ENCODE measurements at places on chromosomes 6 and 20. TPM values are rescaled to one million over a fixed set of nuclear protein-coding genes. Genes with fewer than 3 reads are reported as not detected.

GRCh38 chr6:24537082-24537699 lies 42.4 kb downstream of the ALDH5A1 start:
- DNase-seq: no peak
- no peaks in the 10 kb centered on the region for H3K36me3 ChIP-seq
- no peaks in the 10 kb centered on the region for H3K4me1 ChIP-seq
- H3K27me3 ChIP-seq: no peaks in the 10 kb centered on the region
- H3K4me3 ChIP-seq: no peak overlapping the region
- no peak overlapping the region for H3K27ac ChIP-seq

DNA sequence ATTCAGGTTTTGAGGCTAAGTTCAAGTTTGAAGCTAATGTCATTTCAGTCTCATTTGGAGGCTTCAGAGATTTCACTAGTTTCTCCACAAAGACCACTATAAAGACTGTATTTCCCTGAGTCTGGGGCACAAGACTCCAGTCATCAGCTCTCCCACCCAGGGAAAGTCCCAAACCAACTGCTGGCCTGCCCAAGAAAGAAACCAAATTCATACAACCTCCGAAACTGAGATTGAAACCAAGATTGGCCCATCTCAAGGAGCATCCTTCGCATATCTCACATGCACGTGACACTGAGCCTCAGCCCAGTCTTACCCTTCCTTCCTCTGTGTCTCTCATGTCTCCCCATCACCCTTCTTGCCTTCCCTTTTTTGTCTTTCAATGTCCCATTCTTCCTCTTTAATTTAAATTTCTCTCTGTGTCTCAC lies 3.5 kb upstream of the LTA start:
- DNase-seq: no peak
- peaks cover 26% of the 10 kb centered on the region for H3K27me3 ChIP-seq
- H3K4me3 ChIP-seq: no peak overlapping the region

DNA sequence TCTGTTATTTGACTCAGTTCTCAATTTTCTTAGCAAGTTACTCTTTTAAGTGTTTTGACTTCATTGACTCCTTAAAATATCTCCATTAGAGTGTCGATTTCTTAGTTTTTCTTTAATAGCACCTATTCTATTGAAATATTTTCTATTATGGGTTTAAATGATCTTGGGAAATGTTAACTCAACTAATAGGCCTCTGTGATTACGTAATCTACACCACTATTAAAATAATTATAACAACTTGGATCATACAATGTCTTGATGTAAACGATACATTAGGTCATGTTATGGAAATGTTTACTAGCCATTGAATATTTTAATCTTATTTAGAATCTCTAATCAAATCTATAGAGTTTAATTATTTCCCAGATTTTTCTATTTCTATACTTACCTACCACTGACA lies 550.0 kb downstream of the EYS start:
- no peaks in the 10 kb centered on the region for H3K4me1 ChIP-seq
- H3K4me3 ChIP-seq: no peak overlapping the region
- no peaks in the 10 kb centered on the region for H3K27me3 ChIP-seq
- DNase-seq: no peak
- no peak overlapping the region for H3K27ac ChIP-seq

GRCh38 chr20:51460569-51461265 lies 81.8 kb downstream of the NFATC2 start:
- peaks cover 19% of the 10 kb centered on the region for H3K4me1 ChIP-seq
- no peak for DNase-seq
- no peaks in the 10 kb centered on the region for H3K36me3 ChIP-seq
- no peaks in the 10 kb centered on the region for H3K27me3 ChIP-seq

DNA sequence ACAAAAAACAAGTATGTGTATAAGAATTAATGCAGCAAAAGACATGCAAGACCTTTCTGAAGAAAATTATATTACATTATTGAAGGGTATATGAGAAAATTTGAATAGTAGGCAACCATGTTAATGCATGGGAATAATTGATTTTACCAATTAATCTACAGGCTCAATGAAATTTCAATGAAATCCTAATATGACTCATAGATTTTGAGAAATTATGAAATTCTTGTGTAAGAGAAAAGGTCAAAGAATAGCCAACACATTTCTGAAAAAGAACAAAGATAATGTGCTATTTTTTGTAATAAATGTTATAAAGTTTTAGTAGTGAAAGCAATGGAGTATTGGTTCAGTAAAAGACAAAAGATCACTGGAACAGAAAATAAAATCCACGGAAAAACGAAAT lies 18.4 kb downstream of the TSBP1 start:
- DNase-seq: no peak
- H3K36me3 ChIP-seq: no peaks in the 10 kb centered on the region
- H3K4me3 ChIP-seq: no peak overlapping the region
- no peaks in the 10 kb centered on the region for H3K27me3 ChIP-seq
- H3K27ac ChIP-seq: no peak overlapping the region

DNA sequence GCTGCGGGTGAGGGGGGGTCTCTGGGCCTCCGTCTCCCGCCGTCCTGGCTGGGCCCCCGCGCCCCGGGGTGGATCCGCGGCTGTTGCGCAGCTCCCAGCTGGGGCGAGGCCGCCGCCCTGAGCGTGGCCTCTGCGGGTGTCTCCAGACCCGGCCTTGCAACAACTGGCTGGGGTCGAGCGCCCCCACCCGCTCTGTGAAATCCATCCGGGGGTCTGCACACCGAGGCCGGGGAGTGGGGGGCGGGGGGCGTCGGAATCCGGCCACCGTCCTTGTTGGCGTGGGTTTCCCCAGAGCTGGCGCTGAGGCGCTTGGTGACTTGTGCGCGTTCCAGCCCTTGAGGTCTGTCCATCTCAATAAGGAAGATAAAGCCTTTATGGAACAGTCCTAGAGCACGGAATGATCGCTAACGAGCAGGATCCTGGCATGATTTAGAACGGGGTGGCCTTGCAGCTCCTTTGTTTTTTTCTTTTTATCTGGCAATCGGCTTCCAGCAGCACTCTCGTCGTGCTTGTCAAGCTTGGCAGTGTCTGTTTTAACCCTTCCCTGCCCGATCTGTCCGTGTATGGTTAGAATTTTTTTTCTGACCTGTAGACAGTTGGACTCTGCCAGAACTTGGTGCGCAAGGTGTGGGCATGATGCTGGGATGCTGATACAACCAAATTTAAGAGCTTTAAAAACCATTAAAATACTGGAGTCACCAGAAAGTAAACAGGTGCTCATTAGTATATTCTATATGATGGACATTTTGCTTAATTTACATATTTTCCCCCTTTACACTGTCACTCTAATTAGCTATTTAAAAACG lies 675 bp downstream of the DSTN start:
- peak overlapping the region; percentile 89 for H3K27ac ChIP-seq
- no peaks in the 10 kb centered on the region for H3K27me3 ChIP-seq
- peak overlapping the region; percentile 85 for H3K4me3 ChIP-seq
- H3K36me3 ChIP-seq: peaks cover 3% of the 10 kb centered on the region

DNA sequence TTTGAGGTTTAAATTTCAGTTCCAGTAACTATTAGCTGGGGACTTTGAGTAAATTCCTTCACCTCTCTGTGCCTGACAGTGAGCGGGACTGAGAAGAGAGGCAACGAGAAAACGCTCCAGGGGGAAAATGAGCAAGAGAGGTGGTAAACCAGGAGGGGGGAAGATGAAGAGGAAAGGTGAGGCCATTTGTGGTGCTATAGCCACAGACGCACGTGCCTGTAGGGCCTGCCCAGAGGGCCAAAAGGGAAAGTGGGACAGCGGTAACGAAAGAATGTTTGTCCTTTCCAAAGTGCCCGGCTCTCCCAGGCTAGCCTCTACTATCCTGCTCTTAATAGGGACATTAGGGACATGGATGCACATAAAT lies 99.2 kb downstream of the BMP7 start:
- H3K4me1 ChIP-seq: no peaks in the 10 kb centered on the region
- no peaks in the 10 kb centered on the region for H3K36me3 ChIP-seq
- no peak overlapping the region for H3K4me3 ChIP-seq
- no peak for DNase-seq
- no peak overlapping the region for H3K27ac ChIP-seq

DNA sequence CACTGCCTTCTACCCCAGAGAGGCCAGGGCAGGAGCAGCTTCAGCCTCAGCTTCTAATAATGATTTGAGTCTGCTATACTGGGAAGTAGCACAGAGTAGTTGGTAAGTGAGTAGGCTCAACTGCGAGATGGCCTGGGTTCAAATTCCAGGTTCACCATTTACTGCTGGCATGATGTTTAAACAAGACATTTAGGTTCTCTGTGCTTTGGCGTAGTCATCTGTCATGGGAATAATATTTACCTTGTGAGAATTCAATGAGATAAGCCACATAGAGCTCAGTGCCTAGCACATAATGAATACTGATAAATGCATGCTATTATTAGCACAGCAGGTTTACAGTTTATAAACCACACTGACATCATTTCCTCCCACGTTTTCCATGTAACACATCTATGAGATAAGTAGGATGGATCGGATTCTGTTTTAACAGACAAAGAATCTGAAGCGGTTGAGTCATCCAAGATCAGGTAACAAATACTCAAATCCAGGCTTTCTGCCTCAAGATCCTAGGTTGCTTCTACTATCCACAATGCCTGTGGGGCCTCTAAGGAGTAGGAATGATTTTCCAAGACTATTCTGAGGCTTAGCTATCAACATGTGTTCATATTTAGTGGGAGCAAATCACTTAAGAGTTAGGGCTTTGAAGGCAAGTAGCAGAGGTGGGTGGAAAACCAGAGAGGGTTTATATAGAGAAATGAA lies 72.9 kb upstream of the DTNBP1 start:
- H3K36me3 ChIP-seq: no peaks in the 10 kb centered on the region
- H3K27ac ChIP-seq: no peak overlapping the region
- DNase-seq: peak; percentile 90
- H3K4me3 ChIP-seq: no peak overlapping the region
- H3K4me1 ChIP-seq: peaks cover 2% of the 10 kb centered on the region
- peaks cover 8% of the 10 kb centered on the region for H3K27me3 ChIP-seq

DNA sequence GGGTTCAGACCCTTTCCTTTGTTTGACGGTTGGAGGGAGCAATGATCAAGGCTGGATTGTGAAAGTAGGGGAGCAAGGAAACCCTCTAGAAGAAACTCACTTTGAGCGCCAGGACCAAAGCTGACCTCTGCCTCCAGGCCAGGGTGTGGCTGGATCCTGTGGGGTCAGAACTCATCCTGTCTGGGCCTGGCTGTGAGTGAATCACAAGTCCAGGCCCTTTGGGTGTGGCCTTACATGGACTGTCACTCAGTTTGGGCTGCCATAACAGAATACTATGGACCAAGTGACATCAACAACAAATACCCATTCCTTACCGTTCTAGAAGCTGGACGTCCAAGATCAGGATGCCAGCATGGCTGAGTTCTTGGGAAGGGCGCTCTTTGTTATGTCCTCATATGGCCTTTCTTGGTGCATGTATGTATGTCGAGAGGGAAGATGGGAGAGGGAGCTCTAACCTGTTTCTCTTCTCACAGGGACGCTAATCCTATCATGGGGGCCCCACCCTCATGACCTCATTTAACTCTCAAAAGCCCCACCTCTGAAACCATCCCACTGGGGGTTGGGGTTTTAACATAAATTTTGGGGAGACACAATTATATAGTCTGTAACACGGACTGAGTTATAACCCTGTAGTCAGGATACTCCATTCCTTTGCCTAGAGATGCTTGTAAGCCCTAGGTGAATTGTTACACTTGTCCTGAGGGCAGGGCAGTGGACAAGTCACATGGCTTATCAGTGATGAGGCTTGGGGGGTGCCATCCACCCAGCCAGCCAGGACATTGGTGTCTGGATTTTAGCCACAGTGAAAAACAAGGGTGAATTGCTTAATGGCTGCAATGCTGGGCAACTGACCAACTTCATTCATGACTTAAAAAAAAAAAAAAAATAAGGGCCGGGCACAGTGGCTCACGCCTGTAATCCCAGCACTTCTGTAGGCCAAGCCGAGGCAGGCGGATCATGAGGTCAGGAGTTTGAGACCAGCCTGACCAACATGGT lies 80.0 kb downstream of the TRMT11 start:
- no peak overlapping the region for H3K4me3 ChIP-seq
- DNase-seq: no peak
- H3K27me3 ChIP-seq: no peaks in the 10 kb centered on the region
- no peak overlapping the region for H3K27ac ChIP-seq
- H3K36me3 ChIP-seq: no peaks in the 10 kb centered on the region

- no peak overlapping the region for H3K27ac ChIP-seq
- H3K4me3 ChIP-seq: no peak overlapping the region
- no peaks in the 10 kb centered on the region for H3K27me3 ChIP-seq
- no peaks in the 10 kb centered on the region for H3K4me1 ChIP-seq
- no peaks in the 10 kb centered on the region for H3K36me3 ChIP-seq
These were observed 13.9 kb upstream of the VAPB start for GRCh38 chr20:58374906-58375758.

DNA sequence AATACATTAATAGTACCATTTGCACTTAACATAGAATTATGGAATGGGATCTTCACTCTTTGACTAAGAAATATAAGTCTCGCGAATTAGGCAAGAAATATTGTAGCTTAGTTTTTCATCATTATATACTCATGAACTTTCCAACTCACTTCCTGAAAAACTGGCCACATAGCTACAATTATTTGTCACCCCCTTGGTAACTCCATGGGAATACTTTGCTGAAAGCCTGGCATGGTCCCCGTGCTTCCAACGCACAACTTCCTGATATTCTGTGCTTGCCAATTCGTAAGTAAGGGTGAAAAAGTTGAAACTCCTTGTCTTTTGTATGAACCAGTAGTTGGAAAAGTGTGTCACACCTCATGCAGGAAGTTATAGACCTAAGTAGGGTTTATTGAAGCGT lies 23.7 kb upstream of the HLA-DQA1 start:
- no peak overlapping the region for H3K4me3 ChIP-seq
- no peaks in the 10 kb centered on the region for H3K4me1 ChIP-seq
- no peak for DNase-seq
- no peaks in the 10 kb centered on the region for H3K36me3 ChIP-seq

DNA sequence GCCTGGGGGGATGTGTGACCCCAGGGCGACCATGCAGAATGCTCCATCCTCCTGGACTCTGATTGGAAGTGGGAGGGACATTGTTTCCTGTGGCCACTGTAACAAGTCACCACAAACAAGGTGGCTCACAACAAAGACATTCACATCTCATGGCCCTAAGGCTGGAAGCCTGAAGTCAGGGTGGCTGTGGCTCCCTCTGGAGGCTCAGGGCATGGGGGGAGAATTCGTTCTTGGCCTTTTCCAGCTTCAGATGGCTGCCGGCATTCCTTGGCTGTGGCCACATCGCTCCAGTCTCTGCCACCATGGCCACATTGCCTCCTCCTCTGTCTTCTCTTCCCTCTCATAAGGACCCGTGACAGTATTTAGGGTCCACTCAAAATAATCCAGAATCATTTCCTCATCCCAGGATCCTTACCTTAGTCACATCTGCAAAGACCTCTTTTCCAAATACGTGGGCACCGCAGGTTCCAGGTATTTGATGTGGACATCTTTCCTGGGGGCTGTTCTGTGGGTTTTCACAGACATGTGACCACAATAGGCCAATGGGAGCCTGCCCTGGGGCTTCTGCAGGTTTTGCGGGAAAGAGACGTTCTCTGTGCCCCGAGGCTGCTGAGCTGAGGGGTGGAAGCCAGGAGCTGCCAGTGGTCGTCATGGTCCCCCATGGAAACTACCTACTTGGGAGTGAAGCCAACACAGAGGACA lies 249.3 kb downstream of the PREX1 start:
- H3K4me3 ChIP-seq: no peak overlapping the region
- no peaks in the 10 kb centered on the region for H3K36me3 ChIP-seq
- no peak overlapping the region for H3K27ac ChIP-seq
- DNase-seq: no peak

GRCh38 chr6:33411632-33412005 lies 805 bp downstream of the PHF1 start:
- H3K27ac ChIP-seq: peak overlapping the region; percentile 83
- no peaks in the 10 kb centered on the region for H3K27me3 ChIP-seq
- H3K4me3 ChIP-seq: peak overlapping the region; percentile 92
- DNase-seq: no peak

The PTGIS gene
- 1.6 TPM for total RNA-seq

The ILRUN gene
- 32.2 TPM for total RNA-seq

The SIRPA gene
- 9.7 TPM for total RNA-seq

The NOX3 gene
- total RNA-seq: not detected

The GUCA1A gene
- under 0.01 TPM for total RNA-seq

The WFDC5 gene
- not detected for total RNA-seq

All from IMR-90 (cell line).